ENCODE measurements at places on chromosomes 6 and 20. TPM values are rescaled to one million over a fixed set of nuclear protein-coding genes. Genes with fewer than 3 reads are reported as not detected.

CNPY3 gene
- 44.9 TPM for total RNA-seq

HLA-DOB gene
- total RNA-seq, result 0.19 TPM

HNF4A gene
- 11.9 TPM for total RNA-seq

C6orf58 gene
- 0.15 TPM for total RNA-seq

PSORS1C1 gene
- 4.2 TPM for total RNA-seq

TINAG gene
- not detected for total RNA-seq

NOX3 gene
- total RNA-seq, result not detected

EYS gene
- 0.19 TPM for total RNA-seq

TBXT gene
- not detected for total RNA-seq

METTL24 gene
- total RNA-seq, result not detected

KIFC1 gene
- total RNA-seq, result 47.9 TPM

SNTA1 gene
- 10.1 TPM for total RNA-seq

FILIP1 gene
- total RNA-seq, result 0.32 TPM

BPIFA1 gene
- total RNA-seq, result not detected

Data from A549 treated with CORT108297 at 1 μM for 4 hours (cell line).